ENCODE measurements at places on chromosomes 5 and 9.

- no peak for DNase-seq
Measured at GRCh38 chr5:74355041-74355824, 285.3 kb downstream of the ENC1 start.

GRCh38 chr5:82924226-82925060, 152.8 kb downstream of the TMEM167A start:
- DNase-seq, result no peak

DNA sequence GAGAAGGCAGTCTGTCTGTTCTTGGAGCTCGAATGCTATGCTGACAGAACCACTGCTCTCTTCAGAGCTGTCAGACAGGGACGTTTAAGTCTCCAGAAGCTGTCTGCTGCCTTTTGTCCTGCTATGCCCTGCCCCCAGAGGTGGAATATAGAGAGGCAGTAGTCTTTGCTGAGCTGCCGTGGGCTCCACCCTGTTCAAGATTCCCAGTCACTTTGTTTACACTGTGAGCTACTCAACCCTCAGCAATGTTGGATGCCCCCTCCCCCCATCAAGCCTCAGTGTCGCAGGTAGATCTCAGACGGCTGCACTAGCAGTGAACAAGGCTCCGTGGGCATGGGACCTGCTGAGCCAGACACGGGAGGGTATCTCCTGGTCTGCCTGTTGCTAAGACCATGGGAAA, 344.2 kb downstream of the TMEM161B start:
- DNase-seq, result no peak

DNA sequence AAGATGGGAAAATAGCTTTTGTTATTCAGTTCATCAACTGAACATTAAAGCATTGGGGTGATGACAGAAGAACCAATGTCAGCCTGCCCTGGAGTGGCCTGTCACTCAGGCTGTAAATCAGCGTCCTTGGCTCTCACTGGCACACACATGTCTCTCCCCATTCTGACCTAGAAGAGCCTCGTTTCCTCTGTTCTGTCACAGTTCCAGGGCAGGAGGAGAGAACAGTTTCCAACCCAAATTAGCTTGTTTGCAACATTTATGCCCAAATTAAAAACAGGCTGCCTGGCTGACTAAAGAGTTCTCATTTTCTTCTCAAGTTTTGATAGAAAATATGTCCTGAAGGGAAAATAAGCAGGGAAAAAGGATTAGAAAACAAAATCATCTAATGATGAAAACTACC, 520.1 kb downstream of the CHSY3 start:
- DNase-seq, result peak; percentile 0

GRCh38 chr5:168784454-168784853, 205.3 kb upstream of the PANK3 start:
- DNase-seq, result no peak

GRCh38 chr5:12242950-12243888, 339.0 kb upstream of the CTNND2 start:
- DNase-seq, result peak; percentile 2

DNA sequence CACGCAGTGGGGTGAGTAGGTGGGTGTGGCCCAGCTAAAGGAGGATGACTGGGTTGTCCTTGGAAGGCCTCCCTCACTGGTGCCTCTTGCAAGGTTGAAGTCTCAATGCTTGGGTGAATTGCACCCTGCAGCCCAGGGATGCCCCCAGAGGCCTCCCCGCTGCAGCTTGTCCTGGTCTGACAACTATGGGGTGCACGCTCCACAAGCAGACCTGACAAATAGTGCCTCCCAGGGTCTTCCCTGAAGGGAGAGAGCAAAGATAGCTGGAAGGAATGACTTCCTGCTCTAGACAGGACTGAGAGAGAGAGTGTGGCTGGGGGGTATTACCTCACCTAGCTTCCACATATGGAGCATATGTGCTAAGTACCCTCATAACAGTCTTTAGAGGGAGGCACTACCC, 1.7 kb downstream of the PSD2 start:
- DNase-seq, result no peak

DNA sequence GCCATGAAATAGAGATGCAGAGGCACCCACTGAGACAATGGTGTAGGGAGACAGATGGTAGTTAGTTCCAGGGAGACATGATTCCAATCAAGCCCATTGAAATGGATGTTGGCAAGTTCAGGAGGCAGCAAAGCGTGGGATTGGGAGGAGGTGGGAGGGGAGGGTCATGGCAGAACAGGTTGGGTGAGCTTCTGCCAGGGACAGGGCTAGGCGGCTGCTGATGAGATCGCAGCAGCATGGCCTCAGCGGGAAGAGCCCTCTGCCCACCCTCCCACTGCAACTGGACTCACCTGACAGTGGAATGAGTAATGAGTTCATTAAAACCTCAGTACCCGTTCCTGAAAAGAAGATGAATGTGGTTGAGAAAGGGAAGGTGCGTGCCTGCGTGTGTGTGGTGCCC, 418.2 kb downstream of the CDK5RAP2 start:
- DNase-seq, result no peak

GRCh38 chr5:5330728-5331452, 91.6 kb upstream of the ICE1 start:
- DNase-seq, result no peak

GRCh38 chr5:24368115-24368514, 276.7 kb downstream of the CDH10 start:
- DNase-seq, result no peak

DNA sequence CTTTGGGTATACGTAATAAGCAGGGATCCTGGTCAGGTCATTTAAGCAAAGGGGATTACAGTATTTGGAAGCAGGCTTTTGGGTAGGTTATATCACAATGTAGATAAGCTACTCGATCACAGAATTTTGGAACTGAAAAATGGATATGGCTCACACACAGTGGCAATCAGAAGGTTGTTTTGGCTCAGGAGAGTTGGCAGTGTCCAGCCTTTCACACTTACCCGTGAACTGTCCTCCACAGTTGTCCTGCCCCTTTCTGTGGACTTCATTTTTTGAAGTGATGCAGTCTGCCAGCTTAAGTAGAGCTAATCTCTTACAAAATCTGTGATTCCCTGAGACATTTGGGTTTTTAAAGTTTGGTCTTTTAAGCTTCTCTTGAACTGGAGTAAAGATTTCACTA, 30.7 kb downstream of the ICE1 start:
- no peak for DNase-seq

DNA sequence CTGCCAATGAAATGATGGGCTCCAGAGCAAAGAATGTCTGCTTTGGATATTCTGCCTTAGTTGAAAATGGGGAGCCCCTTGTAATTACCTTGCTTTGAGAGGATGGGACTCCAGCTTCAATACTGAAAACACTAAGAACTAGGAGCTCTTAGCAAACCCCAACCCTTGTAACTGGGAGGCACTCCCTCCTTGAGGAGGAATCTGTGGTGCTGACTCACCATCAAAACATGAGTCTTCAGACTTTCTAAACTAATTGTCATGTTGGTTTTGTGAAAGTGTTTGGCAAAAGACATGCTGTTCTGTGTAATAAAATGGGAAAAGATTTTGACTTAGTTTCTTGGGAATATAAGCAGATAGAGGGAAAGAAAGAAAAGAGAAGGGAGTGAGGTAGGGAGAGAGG, 91.9 kb upstream of the PTPRD start:
- DNase-seq, result peak; percentile 78

DNA sequence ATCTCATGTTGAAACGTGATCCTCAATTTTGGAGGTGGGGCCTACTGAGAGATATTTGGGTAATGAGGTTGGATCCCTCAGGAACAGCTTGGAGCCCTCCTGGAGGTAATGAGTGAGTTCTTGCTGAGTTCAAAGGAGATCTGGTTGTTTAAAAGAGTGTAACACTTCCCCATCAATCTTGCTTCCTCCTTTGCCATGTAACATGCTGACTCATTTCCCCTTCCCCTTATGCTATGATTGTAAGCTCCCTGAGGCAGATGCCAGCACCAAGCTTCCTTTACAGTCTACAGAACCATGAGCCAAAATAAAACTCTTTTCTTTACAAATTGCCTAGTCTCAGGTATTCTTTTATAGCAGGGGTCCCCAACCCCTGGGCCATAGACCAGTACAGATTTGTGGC, 352.3 kb downstream of the SLCO4C1 start:
- no peak for DNase-seq

Data from fibroblast of skin of back (primary cell).